Amniotic epithelial cell (primary cell): ENCODE measurements at places on chromosomes 3 and 15.
A peak's percentile ranks its signal among the peaks of the same experiment; 100 is the strongest.

GRCh38 chr3:120093911-120094775, at the start of gene GSK3B:
GSK3B (minus strand) TSS chr3:120094447; CDS start chr3:120093434, 1,013 bp downstream.
- DNase-seq, result no peak

DNA sequence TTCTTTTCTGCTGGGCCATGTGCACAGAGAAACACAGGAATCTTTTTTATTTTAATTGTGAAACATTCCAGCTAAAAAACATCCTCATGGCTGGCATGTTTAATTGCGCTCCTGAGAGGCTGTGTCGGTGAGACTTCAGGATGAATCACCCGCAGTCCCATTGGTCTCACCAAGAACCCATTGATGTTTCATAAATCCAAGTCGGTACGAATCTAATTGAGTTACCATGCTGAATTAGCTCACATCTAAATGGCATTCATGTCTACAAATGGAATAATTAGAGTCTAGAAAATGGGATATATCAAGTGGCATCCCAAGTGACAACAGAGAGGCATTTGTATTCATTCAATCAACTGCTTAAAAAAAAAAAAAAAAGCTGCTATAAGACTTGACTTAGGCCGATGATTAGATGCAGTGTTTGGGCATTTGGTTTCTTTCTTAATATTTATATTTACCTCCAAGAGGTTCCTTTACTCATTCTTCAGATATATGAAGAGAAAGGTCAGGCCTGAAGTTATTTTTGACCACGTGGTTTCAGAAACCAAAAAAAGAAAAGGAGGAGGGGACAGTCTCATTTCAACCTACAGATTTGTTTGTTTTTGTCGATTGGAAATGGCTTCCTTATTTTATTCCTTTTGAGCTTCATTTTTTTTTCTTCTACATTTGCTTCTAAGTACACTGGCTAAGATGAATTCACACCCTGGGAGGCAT, 79.1 kb upstream of the FOXB1 start:
- no peak for DNase-seq

DNA sequence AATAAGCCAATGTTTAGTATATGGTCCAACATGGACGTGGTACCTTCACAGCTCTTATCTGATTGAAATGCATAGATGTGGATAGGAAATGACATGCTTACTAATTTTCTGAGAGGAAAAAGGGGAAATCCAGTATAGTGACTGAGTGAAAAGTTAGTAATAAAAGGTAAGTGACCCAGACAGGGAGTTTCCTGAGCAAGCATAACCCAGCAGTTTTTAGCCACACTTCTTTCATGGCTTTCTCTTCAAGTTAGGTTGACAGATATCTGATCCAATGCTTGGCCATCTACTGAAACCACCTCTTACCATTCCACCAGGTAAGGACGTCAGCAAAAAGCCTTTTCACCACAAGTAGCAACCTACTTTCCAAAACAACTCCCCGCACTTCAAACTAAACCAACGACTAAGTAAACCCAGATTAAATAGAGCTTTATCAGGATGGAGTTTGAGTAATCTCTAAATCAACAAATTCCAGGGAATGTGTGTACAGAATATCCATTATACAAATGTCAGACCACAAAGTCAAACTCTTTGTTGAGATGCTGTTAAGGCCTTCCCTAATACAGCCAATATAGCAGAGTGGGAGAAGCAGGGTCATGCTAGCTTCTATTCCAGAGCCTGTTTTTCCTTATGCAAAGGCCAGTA, 329.7 kb downstream of the RORA start:
- DNase-seq, result no peak

GRCh38 chr3:70308760-70309159, 3.7 kb downstream of the MDFIC2 start:
- DNase-seq, result peak; percentile 0

DNA sequence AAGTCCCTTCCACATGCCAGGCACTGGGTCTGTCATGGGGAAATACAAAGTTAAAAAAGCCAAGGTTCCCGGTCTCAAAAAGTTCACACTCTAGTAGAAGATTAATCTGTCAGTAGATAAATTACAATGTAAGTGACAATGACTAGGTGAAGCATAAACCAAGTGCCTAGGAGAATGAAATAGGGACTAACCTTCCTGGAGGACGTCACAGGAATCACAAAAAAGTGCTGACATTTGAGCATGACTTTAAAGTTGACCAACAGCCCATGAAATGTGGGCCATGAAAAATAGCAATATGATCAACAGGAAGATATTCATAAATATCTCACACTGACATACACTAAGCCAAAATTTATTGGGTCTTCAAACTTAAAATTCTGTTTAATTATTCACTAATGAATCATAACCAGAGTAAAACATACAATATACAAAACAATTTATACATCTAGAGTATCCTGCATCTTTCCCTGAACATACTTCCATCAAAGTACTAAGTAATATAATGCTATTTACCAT, 20.0 kb downstream of the COPS2 start:
- peak; percentile 13 for DNase-seq

- peak; percentile 68 for DNase-seq
Observed at GRCh38 chr15:34988027-34988902, at the start of gene ZNF770. ZNF770 (minus strand) TSS chr15:34988287; CDS start chr15:34983434, 4,853 bp downstream.

- DNase-seq, result peak; percentile 2
Observed at GRCh38 chr3:113890256-113890900, 51.8 kb downstream of the GRAMD1C start.

GRCh38 chr3:9101286-9101685, 138.0 kb upstream of the RAD18 start:
- no peak for DNase-seq

- peak; percentile 15 for DNase-seq
Observed at GRCh38 chr15:68106656-68107055, 52.5 kb downstream of the PIAS1 start.

GRCh38 chr3:167992381-167992780, 103.3 kb downstream of the GOLIM4 start:
- no peak for DNase-seq

GRCh38 chr3:123036352-123037014, 8.9 kb upstream of the SEMA5B start:
- DNase-seq, result peak; percentile 82

DNA sequence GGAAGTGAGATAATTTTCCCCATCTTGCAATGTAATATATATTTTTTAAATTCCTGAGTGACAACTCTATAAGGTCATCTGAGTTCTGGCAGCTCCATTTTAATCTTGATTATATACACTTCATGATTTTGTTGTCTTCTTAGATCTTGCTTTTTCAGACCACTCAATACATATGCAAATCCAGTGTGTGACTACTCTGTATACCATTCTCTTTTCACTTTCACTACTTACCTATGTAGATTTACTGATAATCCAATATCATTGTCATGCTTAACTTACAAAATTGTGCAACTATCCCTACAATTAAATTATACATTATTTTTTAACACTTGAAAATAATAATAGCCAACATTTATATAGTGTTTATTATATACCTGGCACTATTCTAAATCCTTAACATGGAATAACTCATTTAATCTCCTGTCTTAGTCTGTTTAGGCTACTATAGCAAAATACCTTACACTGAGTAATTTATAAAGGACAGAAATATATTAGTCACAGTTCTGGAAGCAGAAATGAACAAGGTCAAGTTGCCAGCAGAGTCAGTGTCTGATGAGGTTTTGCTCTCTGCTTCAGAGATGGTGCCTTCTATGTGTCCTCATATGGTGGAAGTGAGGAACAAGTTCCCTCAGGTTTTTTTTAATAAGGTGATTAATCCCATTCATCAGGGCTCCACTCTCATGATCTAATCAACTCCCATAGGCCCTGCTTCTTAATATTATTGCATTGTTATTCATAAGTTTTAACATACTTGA, 338.5 kb downstream of the TUSC7 start:
- no peak for DNase-seq

DNA sequence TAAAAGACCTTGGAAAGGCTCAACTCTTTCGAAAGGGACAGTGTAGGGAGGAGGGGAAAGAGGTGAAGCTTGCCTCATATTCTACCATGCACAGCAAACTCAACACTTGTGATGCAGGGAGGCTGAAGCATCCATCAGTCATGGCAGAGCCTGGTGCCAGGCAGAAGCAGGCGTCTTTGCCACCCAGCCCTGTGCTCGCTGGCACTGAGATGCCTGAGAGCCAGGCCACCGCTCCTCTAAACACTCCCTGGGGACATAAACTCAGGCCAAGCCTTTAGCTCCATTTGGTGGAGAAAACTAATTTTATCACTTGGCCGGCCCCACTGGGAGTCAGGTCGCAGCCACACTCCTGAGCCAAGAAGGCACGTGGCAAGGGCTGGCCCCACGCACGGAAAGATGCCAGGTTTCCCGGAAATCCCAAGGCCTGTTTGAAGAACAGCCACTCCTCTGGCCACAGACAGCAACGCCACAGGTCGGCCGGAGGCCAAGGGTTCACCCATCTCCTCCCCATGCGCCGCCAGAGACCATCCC, 30.7 kb downstream of the XXYLT1 start:
- DNase-seq, result no peak

DNA sequence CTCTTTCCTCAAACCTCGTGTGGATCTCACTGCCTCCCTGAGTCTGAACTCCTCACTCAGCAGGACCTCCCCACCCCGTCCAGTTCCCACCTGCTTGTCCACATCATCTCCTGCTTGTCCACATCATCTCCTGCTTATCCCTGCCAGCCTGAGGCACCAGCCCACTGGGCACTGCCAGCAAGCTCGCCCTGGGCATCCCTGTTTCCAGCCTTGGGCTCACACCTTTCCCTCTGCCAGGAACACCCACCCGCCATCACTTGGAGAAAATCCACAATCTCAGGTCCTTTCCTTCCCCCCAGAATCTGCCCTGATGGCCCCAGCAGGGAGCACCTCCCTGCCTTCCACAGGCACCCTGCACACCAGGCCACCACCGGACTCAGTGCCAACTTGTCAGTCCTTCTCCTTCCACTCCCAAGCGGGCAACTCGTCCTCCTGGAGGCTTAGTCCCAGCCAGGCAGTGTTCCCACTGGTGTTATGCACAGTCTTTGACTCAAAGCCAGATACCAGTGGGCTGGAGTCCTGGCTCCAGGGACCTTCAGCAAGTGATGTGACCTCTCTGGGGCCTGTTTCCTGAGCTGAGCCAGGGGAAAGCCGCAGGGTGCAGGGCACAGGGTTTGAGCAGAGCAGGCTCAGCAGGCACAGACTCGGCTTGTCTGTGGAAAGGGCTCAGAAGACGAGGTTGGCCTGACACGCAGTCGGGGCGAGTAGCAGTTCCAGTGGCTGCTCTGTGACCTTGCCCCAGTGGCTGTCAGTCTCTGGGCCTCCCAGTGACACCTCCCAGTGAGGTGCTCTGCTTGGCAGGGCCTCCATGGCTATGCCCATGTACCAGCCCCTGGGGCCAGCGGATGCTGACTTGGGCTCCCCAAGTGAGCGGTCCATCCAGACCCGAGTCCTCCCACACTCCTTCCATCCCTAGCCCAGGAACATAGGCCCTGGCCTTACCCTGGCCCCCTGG, 9.5 kb upstream of the MESP2 start:
- DNase-seq, result no peak

DNA sequence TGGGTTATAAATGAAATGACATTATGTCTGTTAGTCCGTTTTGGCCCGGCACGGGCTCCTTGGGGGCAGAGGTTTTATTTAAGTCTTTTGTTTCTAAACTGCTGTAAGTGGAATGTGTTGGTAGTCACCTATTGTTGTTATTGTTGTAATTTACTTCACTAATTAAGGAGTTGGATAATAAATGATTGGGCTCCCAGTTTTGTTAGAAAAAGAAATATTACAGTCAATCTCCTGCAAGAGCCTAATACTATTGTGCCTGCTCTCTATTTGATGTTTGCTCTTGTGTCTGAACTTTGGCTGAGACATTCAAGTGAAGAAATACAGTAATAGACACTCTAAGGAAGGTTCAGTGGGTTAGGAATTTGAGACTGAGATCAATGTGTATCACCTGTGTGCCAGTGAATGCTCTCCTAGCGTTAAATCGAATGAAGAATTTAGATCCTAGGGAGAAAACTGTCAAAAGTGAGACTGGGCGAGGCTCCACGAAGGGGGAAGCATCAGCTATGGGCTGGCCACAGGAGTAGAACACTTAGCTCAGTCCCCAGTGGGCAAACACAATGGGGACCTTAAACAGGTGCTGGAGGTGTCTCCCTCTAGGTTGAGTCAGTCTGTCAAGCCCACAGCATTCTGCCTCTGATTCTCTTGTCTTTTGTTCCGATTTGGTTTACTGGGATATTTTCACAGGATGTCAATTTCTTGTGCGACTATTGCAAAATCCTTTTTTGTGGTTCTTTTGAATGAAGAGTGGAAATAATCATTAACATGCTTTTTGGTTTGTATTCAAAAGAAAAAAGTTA, 1.2 kb downstream of the ROBO2 start:
- no peak for DNase-seq

GRCh38 chr15:67138891-67139855, 73.8 kb downstream of the SMAD3 start:
- DNase-seq, result no peak

DNA sequence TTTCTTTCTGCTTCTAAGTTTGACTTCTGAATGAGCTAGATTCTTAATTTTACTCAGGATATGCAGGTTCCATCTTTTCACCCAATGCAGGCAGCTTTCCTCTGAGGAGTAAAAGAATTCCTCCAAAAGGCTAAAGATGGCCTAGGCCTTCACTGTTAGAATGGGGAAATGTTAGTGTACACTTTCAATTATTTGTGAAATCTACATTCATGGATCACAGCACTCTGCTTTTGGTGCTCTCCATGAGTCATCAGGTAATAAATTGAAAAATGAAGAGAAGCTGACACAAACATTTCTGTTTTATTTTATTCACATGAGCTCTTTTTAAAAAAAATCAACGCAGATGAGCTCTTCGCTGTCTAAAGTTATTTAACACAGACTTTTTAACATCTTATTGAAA, 502.5 kb upstream of the GOLIM4 start:
- no peak for DNase-seq

DNA sequence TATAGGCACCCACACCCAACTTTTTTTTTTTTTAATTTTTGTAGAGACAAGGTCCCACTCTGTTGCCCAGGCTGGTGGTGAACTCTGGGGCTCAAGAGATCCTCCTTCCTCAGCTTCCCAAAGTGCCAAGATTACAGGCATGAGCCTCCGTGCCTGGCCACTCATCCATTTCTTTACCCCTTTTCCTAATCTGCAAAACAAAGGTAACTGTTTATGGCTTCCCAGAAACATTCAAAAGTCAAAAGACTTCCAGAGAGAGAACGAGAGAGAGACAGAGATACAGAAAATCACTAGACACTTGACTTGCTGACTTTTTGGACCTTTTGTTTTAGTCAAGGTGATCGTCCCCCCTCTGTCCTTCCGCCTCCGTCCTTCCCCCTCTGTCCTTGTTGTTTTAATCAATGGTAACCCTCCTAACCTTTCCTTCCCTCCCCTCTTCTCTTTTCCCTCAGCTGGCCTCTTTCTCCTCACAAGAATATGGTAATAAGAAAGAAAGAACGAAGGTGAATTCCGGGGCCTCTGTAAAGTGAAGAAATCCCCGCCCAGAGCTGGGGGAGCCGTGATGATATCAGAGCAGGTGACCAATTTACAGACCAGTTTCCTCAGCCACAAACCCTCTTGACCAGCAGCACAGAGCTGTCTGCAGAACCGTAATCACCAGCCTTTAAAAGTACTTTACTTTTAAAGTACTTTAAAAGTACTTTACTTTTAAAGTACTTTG, 21.9 kb downstream of the KLHL6 start:
- peak; percentile 29 for DNase-seq

DNA sequence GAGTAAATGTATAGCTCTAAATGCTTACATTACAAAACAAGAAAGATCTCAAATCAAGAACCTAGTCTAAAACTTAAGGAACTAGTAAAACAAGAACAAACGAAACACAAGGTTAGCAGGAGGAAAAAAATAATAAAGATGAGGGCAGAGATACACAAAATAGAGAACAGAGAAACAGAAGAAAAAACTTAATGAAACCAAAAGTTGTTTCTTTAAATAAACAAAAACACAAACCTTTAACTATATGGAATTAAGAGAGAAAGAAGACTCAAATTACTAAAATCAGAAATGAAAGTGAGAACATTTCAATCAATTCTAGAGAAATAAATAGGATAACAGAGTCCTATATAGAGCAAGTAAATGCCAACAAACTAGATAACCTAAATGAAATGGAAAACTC, 59.6 kb downstream of the DLG1 start:
- DNase-seq, result no peak
